Lung microvascular endothelial cell (primary cell): ENCODE measurements at places on chromosomes 1 and 21.

- DNase-seq: no peak
Observed at GRCh38 chr1:18670121-18670867, 39.6 kb downstream of the PAX7 start.

DNA sequence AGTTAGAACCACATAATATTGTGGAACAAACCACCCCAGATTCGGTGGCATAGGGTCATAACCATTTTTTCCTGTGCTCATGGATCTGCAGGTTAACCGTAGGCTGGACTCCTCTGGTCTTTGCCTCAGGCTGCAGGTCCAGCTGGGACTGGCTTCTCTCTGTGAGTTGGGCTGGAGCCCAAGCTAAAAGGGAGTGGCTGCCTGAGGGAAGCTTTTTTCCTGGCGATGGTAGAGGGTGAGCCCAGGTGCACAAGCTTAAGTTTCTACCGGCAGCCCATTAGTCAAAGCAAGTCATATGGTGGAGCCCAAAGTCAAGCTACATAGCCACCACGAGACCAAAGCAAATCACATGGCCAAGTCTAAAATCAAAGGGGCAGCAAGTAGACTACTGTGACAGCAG is 13.8 kb downstream of the EPHX4 start:
- no peak for DNase-seq

- no peak for DNase-seq
Observed at GRCh38 chr1:245378311-245378722, 223.5 kb downstream of the KIF26B start.

GRCh38 chr21:27572696-27573095 is 605.8 kb upstream of the ADAMTS5 start:
- DNase-seq: no peak

GRCh38 chr21:20647607-20648006 is 350.6 kb upstream of the NCAM2 start:
- no peak for DNase-seq

GRCh38 chr1:10866321-10867093 is 70.1 kb upstream of the CASZ1 start:
- DNase-seq: peak; percentile 8

DNA sequence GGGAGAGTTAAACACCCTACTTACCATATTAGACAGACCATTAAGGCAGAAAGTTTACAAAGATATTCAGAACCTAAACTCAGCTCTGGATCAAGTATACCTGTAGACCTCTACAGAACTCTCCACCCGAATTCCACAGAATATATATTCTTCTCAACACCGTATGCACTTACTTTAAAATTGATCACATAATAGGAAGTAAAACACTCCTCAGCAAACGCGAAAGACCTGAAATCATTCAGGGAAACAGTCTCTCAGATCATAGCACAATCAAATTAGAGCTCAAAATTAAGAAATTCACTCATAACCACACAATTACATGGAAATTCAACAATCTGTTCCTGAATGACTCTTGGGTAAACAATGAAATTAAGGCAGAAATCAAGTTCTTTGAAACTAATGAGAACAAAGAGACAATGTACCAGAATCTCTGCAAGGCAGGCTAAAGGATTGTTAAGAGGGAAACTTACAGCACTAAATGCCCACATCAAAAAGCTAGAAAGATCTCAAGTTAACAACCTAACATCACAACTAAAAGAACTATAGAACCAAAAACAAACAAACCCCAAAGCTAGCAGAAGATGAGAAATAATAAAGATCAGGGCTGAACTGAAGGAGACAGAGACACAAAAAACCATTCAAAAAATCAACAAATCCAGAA is 19.1 kb downstream of the CD84 start:
- no peak for DNase-seq

DNA sequence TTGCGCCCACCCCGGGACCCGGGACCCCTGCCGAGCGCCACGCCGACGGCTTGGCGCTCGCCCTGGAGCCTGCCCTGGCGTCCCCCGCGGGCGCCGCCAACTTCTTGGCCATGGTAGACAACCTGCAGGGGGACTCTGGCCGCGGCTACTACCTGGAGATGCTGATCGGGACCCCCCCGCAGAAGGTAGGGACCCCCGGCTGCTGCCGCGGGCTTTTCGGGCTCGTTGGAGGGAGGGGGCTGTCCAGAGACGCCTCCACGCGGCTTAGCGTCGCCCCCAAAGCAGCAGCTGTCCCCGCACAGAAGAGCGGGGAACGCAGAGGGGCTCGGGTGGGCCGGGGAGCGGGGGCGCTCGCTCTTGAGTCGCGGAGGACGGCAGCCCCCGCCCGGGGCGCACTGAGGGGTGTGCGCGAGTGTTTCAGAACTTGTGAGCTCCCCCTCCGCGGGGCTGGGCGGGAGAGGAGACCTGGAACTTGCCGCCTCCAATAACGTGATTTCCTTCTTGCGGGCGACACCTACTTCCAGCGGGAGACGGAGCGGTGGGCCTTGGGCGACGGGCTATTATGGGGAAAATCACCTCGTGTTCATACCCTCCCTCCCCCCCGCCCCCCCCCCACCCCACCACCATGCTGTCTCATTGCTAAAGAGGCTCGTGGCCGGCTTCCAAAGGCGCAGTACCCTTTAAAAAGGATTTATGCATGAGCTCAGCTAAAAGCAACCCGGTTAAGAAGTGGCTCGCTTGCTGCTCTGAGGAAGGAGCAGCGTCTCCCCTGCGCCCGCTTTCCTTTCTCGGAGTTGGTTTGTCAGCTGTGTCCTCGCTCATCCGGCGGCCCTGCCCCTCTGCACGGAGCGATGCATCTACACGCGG is 664 bp downstream of the BACE2 start:
- peak; percentile 41 for DNase-seq

DNA sequence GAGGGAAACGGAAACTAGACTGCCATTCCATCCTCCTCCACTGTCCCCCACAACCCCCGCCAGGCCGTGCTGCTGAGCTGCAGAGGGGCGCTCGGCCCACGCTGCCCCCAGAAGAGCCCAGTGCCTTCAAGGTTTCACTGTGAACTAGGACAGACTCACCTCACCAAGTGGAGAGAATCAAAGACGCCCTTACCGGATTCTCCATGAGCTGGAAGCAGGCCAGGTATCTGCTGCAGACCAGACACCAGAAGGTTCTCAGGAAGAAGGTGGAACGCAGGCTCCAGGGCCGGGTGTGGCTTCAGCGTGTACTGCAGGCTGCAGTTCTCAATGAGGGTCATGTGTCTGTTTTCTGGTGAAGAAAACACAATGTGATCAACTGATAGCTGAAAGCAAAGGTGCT is 30.6 kb downstream of the NPHP4 start:
- DNase-seq: no peak

GRCh38 chr1:15706751-15707150 is 22.6 kb downstream of the PLEKHM2 start:
- no peak for DNase-seq

DNA sequence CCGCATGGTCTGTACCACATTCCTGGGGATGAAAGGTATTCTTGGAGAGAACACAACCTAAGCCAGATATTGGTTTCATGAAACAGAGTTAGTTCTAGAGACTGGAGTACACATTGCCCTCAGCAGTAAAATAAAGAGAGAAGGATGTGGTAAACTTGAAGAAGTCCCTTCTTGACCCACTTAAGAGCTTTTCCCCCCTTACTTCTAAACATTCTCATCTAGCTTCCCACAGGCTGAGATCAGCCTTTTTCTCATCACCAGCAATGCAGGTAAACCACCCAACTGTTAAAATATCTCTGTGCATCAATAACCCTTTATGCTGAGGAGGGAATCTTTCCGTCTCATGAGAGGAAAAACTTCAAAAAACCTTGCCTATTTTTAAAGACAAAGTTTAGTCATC is 62.6 kb downstream of the SUSD4 start:
- no peak for DNase-seq

DNA sequence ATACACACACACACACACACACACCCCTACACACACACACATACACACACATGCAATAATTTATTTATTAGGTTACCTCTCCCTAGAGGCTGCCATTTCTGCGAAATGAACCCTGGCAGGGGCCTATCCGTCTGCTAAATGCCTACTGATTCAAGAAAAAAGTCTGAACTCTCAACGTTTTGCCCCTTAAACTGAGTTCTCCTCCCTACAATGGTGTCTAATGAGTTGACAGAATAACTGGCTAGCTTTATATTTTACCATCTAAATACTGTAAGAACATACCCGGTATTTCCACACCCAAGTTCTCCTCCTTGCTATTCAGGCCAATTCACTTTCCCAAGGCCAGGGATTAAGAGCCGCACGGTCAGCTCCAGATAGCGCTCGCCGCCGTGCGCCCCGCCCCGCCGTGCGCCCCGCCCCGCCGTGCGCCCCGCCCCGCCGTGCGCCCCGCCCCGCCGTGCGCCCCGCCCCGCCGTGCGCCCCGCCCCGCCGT is 339 bp upstream of the RNPC3 start:
- peak; percentile 45 for DNase-seq

GRCh38 chr1:100100202-100100601 is 32.5 kb downstream of the SASS6 start:
- no peak for DNase-seq

DNA sequence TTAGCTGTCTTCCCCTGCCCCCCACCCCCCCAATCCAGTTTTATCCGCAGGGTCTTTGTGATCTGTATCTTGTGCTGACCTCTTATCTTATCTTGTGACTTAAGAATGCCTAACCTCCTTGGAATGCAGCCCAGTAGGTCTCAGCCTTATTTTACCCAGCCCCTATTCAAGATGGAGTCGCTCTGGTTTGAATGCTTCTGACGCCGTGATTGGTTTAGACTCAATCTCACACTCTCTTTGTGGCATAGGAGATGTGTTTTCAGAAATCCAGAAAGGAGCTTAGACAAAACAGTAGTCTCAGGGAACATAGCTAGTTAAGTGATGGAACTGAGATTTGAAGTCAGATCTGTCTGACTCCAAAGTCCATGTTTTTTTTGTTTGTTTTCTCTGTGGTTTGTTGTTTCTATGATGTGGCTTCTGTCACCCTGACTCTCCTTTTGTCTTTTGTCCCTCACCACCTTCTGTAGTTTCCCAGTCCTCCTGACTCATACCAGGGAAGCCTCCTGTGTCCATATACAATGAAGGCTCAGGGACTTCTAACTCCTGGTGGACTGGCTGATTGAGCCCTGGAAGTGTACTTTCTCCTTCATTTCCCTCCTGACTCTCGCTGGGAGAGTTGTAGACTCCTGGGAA is 18.1 kb upstream of the USP24 start:
- no peak for DNase-seq

DNA sequence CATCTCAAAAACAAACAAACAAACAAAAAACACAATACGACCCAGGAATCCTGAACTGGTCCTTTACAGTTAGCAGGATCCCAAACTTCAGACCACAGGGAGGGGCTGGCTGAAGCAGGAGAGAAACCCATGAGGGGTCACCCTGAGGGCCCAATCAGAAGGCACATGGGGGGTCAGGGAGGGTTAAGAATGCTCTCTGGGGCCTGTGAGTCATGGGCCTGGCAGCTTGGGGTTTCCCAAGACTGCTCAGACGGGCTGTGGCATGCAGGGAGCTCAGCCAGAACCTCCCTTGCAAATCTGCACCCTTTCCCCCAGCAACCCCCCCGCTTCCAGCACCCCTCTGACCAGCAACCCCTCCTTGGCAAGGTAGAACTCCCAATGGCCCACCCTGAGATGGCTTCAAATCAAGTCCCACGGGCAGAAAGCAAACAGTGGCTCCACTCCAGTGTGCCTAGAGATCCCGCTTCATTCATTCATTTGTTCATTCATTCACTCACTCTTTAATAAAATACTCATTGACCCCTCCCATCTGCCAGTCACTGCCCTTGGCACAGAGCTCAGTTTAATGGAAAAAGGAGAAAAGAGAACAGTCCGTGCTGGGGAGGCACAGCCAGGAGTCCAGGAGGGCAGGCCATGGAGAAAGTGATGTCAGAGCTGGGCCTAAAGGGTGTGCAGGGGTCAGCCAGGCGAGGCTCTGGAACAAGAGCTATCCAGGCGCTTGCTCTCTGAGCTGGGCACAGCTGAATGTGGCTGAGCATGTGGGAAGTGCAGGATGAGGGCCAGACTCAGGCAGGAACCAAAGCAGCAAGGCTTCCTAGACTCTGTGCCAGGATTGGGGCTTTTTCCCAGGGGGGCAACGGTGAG is 8.2 kb downstream of the UQCRHL start:
- peak; percentile 84 for DNase-seq

GRCh38 chr1:31809698-31810097 is 6.1 kb downstream of the SPOCD1 start:
- no peak for DNase-seq

DNA sequence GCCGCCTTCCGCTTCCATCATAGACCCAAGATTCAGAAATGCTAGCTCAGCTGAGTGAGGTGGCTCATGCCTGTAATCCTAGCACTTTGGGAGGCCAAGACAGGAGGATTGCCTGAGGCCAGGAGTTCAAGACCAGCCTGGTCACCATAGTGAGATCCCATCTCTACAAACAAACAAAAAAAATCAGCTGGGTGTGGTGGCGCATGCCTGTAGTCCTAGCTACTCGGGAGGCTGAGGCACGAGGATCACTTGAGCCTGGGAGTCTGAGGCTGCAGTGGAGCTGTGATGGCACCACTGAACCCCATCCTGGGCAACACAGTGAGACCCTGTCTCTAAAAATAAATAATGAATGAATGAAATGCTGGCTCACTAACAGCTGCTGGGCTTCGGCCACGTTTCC is 39.7 kb downstream of the TOMM20 start:
- no peak for DNase-seq

GRCh38 chr1:246661451-246661850 is 62.8 kb upstream of the SCCPDH start:
- DNase-seq: no peak

GRCh38 chr1:69827732-69828131 is 260.0 kb downstream of the LRRC7 start:
- no peak for DNase-seq

DNA sequence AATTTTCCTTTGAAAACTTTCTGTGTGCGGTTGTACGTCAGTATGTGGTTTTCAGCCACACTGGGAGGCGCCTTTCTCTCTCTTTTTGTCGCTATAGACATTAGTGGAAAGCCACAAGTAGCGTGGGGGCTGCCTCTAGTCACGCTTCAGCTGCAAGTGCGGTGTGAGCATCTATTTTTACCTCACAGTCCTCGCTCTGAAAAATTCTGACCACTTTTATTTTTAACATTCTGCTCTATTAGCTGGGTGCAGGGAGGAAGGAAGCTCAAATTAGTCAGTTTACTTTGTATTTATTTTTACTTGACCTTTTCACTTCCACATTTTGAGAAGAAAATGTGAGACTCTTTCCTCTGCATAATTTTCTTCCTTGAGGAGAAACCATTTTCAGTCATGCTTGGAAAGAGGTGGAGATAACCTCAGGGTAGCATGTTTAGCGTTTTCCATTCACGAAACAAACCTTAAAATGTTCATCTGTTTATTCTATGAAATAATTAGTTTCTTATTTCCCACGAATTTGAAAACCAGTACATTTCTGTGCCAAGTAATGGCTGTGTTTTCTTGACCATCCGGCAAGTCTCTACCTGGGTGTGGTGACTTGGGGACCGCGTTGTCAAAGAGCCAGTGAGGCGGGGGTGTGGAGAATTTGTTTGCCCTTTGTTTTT is 35.6 kb downstream of the ADARB1 start:
- no peak for DNase-seq

GRCh38 chr1:193662030-193662429 is 475.6 kb upstream of the B3GALT2 start:
- no peak for DNase-seq
